ENCODE measurements at places on chromosomes 6 and 20. TPM values are rescaled to one million over a fixed set of nuclear protein-coding genes. Genes with fewer than 3 reads are reported as not detected.

Gene CGA
- not detected for total RNA-seq

Gene EYA4
- total RNA-seq: 21.4 TPM

Gene PAQR8
- total RNA-seq: 9.7 TPM

GRCh38 chr6:15148356-15148946 lies 97.4 kb upstream of the JARID2 start:
- peak overlapping the region; percentile 44 for H3K27ac ChIP-seq
- H3K4me1 ChIP-seq: peaks cover 13% of the 10 kb centered on the region
- H3K27me3 ChIP-seq: no peaks in the 10 kb centered on the region

Gene LY86
- not detected for total RNA-seq

Gene PI3
- not detected for total RNA-seq

- H3K36me3 ChIP-seq: no peaks in the 10 kb centered on the region
- peaks cover 86% of the 10 kb centered on the region for H3K4me1 ChIP-seq
- DNase-seq: no peak
- peaks cover 33% of the 10 kb centered on the region for H3K27me3 ChIP-seq
- peak overlapping the region; percentile 2 for H3K27ac ChIP-seq
Observed at GRCh38 chr6:44663860-44664634, 276.5 kb downstream of the CDC5L start.

DNA sequence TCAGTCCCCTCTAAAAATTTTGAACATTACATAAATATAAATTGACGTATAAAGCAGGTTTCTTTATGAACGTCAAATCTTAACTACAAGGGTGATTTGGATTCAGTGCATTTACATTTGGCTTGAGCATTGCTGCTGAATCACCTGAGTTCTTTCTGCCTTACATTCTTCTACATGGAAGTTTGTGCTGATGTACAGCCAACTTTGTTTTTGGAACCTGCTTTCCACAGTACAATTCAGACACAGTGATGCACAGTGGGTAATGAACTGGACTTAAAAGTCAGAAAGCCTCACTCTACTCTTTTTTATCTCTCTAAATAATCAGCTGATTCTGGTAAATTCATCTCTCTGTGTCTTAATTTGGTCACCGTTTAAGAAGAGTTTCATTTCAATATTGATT lies 47.6 kb downstream of the RCAN2 start:
- no peaks in the 10 kb centered on the region for H3K27me3 ChIP-seq
- no peak overlapping the region for H3K4me3 ChIP-seq
- no peak overlapping the region for H3K27ac ChIP-seq
- H3K36me3 ChIP-seq: peaks cover 7% of the 10 kb centered on the region
- DNase-seq: no peak
- no peaks in the 10 kb centered on the region for H3K4me1 ChIP-seq

Gene MLIP
- 1.0 TPM for total RNA-seq

- no peak overlapping the region for H3K4me3 ChIP-seq
- no peaks in the 10 kb centered on the region for H3K27me3 ChIP-seq
- H3K4me1 ChIP-seq: peaks cover 11% of the 10 kb centered on the region
- no peak overlapping the region for H3K27ac ChIP-seq
- no peak for DNase-seq
- no peaks in the 10 kb centered on the region for H3K36me3 ChIP-seq
Observed at GRCh38 chr6:106730718-106731117, 101.3 kb downstream of the QRSL1 start.

GRCh38 chr6:155561257-155561965 lies 105.8 kb upstream of the NOX3 start:
- no peaks in the 10 kb centered on the region for H3K36me3 ChIP-seq
- DNase-seq: no peak
- no peak overlapping the region for H3K27ac ChIP-seq
- H3K4me1 ChIP-seq: no peaks in the 10 kb centered on the region

Gene NRN1
- total RNA-seq: not detected

DNA sequence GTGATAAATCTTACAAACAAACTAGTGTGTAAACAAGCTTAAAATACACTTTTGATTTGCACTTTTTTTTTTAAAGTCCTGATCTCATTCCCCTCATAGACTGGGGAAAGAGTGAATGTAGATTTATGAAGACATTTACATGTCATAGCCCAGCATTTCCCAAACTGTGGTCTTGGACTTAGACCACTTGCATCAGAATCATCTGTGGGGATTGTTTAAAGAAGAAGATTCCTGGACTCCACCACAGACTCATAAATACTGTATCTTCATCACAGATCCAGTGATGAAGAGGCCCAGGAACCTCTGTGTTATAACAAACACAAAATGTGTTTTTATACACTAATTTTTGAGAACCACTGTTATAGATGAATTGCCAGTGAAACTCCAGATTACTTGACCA lies 99.5 kb downstream of the KCNQ5 start:
- H3K4me1 ChIP-seq: peaks cover 23% of the 10 kb centered on the region
- DNase-seq: no peak
- no peaks in the 10 kb centered on the region for H3K36me3 ChIP-seq
- H3K27ac ChIP-seq: peak overlapping the region; percentile 43

- no peak overlapping the region for H3K4me3 ChIP-seq
- H3K36me3 ChIP-seq: peaks cover 29% of the 10 kb centered on the region
- H3K4me1 ChIP-seq: peaks cover 60% of the 10 kb centered on the region
- no peaks in the 10 kb centered on the region for H3K27me3 ChIP-seq
Observed at GRCh38 chr6:122803171-122803661, 14.2 kb downstream of the SMPDL3A start.

GRCh38 chr6:31293343-31293742 lies 21.5 kb upstream of the HLA-C start:
- H3K27me3 ChIP-seq: peaks cover 65% of the 10 kb centered on the region
- H3K27ac ChIP-seq: no peak overlapping the region
- H3K4me3 ChIP-seq: no peak overlapping the region
- H3K36me3 ChIP-seq: no peaks in the 10 kb centered on the region

Gene EDN3
- 17.6 TPM for total RNA-seq

Gene SLC35F1
- 0.64 TPM for total RNA-seq

Gene BTN1A1
- total RNA-seq: 0.11 TPM

Gene PKIB
- total RNA-seq: 44.7 TPM

DNA sequence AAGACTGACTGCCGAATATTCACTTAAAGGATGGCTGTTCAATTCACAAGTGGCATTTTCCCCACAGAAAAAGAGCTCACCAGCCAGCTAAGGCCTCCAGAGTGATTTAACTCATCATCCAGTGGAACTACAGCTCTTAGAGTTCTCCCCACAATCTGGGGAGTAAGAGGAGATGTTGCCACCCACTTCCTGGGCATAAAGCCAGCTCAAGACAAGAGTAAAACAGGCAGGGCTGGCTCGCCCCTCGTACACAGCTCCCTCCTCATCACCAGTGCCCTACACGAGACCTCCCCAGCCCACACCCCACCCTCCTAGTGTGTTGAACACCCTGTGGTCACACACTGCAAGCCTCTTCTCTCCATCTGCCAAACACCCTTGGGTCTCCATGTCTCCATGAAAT lies 47.2 kb upstream of the IPCEF1 start:
- peak overlapping the region; percentile 25 for H3K27ac ChIP-seq
- H3K4me3 ChIP-seq: no peak overlapping the region
- H3K4me1 ChIP-seq: peaks cover 12% of the 10 kb centered on the region
- H3K36me3 ChIP-seq: peaks cover 27% of the 10 kb centered on the region

DNA sequence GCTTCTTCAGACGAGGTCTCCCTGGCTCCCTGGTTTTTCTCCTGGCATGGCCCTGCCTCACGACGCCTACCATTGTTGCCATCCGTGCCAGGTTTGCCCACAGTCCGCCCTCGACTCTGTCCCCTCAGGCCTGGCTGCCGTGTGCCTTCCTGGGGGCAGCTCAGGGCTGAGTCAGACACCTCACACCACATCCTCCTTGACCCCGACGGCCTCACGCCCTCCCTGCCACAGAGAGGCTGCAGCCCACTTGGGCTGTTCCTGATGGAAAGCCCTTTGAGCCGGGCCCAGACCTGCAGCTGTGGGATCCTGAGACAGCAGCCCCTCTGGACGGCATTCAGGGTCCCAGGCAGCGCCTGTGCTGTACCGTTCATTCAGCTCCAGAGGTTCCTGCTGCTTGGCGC lies 108.3 kb downstream of the PSMB1 start:
- H3K4me3 ChIP-seq: no peak overlapping the region
- H3K36me3 ChIP-seq: no peaks in the 10 kb centered on the region
- no peak for DNase-seq
- H3K27me3 ChIP-seq: peaks cover 8% of the 10 kb centered on the region
- H3K27ac ChIP-seq: no peak overlapping the region

DNA sequence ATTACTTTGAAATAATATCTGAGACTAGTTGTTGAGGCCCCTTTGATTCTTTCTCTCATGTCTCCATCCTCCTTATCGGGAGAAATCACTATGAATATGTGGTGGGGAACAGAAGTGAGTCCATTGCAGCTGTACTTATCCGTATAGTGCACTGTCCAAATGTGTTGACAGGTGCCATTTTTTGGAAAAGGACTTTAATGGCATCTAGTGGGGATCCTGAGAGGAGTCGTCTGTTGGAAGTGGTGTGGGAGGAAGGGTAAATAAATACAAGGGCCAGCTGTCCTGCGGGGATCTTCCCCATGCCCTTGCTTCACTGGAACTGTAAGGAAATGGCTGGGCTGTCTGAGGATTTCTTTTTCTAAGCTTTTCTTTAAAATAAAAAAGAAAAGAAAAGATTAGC lies 19.4 kb downstream of the TPX2 start:
- DNase-seq: no peak
- no peak overlapping the region for H3K27ac ChIP-seq
- no peaks in the 10 kb centered on the region for H3K27me3 ChIP-seq
- H3K4me3 ChIP-seq: no peak overlapping the region
- peaks cover 32% of the 10 kb centered on the region for H3K36me3 ChIP-seq
- peaks cover 15% of the 10 kb centered on the region for H3K4me1 ChIP-seq

DNA sequence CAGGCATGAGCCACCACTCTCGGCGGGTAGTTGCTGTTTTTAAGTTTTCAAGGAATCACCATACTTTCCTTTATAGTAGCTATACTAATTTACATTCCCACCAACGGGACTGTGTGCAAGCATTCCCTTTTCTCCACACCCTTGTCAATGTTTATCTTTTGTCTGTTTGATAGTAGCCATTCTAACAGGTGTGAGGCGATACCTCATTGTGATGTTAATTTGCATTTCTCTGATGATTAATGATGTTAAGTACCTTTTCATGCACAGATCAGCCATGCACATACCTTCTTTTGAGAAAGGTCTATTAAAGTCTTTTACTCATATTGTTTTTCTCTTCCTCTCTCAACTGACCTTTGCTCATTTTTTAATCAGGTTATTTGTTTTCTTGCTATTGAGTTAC lies 43.0 kb upstream of the CCND3 start:
- no peaks in the 10 kb centered on the region for H3K27me3 ChIP-seq
- DNase-seq: no peak
- H3K4me1 ChIP-seq: no peaks in the 10 kb centered on the region
- peaks cover 4% of the 10 kb centered on the region for H3K36me3 ChIP-seq

Gene MBOAT1
- 24.6 TPM for total RNA-seq

- no peak for DNase-seq
- H3K4me3 ChIP-seq: no peak overlapping the region
- H3K27me3 ChIP-seq: no peaks in the 10 kb centered on the region
- no peak overlapping the region for H3K27ac ChIP-seq
- no peaks in the 10 kb centered on the region for H3K36me3 ChIP-seq
Observed at GRCh38 chr6:136646377-136646776, 96.2 kb upstream of the MAP7 start.

Gene PPP1R16B
- total RNA-seq: not detected

GRCh38 chr6:130252527-130253237 lies 29.9 kb upstream of the SAMD3 start:
- no peak for DNase-seq
- H3K27ac ChIP-seq: no peak overlapping the region
- no peak overlapping the region for H3K4me3 ChIP-seq
- H3K4me1 ChIP-seq: no peaks in the 10 kb centered on the region
- H3K36me3 ChIP-seq: no peaks in the 10 kb centered on the region
- H3K27me3 ChIP-seq: peaks cover 2% of the 10 kb centered on the region

- no peaks in the 10 kb centered on the region for H3K4me1 ChIP-seq
- no peaks in the 10 kb centered on the region for H3K36me3 ChIP-seq
- no peak overlapping the region for H3K27ac ChIP-seq
- peaks cover 17% of the 10 kb centered on the region for H3K27me3 ChIP-seq
Observed at GRCh38 chr20:54995011-54995410, 519.6 kb downstream of the DOK5 start.

Gene MAS1
- total RNA-seq: not detected

DNA sequence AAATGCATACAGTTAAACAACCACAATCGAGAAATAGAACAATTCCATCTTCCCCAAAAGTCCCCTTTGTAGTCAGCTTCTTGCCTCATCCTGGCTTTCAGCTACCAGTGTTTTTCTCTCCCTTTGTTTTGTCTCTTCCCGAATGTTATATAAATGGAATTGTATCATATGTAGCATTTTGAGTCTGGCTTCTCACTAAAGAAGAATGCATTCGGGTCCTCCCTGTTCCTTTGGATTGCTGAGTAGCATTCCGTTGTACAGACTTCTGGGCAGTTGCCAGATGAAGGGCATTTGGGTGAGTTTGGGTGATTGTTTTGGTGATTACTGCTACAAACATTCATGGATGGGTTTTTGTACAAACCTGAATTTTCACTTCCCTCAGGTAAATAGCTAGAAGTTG lies 27.8 kb downstream of the PRPH2 start:
- no peak for DNase-seq
- no peak overlapping the region for H3K4me3 ChIP-seq
- H3K4me1 ChIP-seq: no peaks in the 10 kb centered on the region
- H3K27ac ChIP-seq: no peak overlapping the region
- H3K27me3 ChIP-seq: no peaks in the 10 kb centered on the region

DNA sequence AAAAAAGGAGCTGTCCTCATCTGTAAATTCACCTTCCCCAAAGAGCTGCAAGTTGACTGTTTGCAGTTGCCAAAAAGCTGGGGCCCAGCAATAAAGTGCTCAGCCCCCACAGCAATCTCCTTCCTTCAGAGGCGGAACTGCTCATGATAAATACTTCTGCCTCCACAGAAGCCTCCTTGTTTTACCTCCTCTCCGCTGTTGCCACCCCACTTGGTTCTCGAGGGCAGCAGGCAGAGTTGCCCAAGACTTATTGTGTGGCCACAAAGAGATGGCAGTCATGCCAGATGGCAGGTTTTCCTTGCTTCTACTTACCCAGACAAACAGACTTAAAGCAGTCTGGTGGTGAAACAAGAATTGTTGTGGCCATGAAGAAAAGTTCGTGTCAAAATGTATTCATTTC lies 66.3 kb downstream of the SLX4IP start:
- no peak overlapping the region for H3K4me3 ChIP-seq
- no peaks in the 10 kb centered on the region for H3K27me3 ChIP-seq
- peak overlapping the region; percentile 35 for H3K27ac ChIP-seq
- no peaks in the 10 kb centered on the region for H3K36me3 ChIP-seq
- H3K4me1 ChIP-seq: peaks cover 44% of the 10 kb centered on the region

- H3K27ac ChIP-seq: no peak overlapping the region
- peaks cover 5% of the 10 kb centered on the region for H3K4me1 ChIP-seq
- H3K27me3 ChIP-seq: peaks cover 73% of the 10 kb centered on the region
- no peaks in the 10 kb centered on the region for H3K36me3 ChIP-seq
Observed at GRCh38 chr6:106064756-106065155, 21.4 kb upstream of the PRDM1 start.
